ENCODE measurements at places on chromosomes 5 and 9. TPM values are rescaled to one million over a fixed set of nuclear protein-coding genes. Genes with fewer than 3 reads are reported as not detected.
A peak's percentile ranks its signal among the peaks of the same experiment; 100 is the strongest.

DNA sequence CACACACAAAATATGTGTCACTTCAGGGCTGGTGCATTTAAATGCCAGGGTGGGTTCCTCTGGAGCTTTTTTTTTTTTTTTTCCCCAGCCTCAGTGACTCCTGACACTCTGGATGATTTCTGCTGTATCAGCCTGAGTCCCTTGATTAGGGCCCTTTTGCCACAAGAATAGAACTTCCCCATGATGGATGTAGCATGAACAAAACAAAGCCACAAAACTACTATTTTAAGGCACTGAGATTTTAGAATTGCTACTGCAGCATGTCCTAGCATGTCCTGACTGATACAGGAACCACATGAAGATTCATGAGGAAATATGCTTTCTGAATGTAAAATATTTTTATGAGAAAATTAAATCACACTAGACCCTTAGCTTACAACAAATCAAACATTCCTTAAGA lies 13.9 kb upstream of the ADGRD2 start:
- DNase-seq: no peak

- DNase-seq: peak; percentile 81
Measured at GRCh38 chr5:173581408-173582215, 34.8 kb downstream of the BOD1 start.

DNA sequence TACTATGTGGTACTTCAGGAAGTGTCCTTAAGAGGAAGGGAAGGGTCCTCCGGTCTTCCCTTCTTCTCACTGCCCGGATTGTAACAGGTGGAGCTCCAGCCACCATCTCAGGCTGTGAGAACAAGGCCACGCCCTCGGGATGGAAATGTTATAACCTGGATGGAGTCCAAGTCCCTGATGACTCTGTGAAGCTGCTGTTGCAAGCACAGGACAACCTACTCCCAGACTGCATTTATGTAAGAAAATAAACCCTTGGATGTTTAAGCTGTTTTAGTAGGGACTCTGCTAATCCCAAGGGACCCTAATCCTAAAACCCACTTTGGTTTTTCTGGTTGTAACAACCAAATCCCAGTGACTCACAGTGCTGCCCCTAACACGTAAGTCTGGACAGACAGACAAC lies 221.6 kb downstream of the ACTL7B start:
- no peak for DNase-seq

DNA sequence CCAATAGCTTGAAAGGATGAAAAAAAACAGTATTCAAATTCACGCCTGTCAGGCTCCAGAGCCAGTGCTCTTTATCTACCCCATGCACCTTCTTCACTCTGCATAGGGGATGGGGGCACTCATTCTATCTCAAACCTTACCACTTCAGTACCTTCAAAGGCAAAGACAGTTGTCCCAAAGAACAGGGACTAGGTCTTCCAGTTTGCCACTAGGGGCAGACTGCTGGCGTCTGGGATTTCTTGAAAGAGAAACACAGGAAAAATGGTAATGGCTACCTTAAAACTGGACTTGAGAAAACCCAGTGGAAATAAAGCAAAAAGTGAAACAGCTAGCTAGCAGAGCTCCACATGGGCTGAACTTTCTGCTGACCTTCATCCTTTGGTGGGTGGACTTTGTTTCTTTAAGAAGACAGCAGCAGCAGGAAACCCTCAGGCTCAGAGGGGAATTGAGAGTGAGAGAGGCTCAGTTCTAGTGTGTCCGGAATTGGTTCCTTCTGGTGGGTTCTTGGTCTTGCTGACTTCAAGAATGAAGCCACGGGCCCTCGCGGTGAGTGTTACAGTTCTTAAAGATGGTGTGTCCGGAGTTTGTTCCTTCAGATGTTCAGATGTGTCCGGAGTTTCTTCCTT lies 41.0 kb upstream of the SLC36A1 start:
- no peak for DNase-seq

DNA sequence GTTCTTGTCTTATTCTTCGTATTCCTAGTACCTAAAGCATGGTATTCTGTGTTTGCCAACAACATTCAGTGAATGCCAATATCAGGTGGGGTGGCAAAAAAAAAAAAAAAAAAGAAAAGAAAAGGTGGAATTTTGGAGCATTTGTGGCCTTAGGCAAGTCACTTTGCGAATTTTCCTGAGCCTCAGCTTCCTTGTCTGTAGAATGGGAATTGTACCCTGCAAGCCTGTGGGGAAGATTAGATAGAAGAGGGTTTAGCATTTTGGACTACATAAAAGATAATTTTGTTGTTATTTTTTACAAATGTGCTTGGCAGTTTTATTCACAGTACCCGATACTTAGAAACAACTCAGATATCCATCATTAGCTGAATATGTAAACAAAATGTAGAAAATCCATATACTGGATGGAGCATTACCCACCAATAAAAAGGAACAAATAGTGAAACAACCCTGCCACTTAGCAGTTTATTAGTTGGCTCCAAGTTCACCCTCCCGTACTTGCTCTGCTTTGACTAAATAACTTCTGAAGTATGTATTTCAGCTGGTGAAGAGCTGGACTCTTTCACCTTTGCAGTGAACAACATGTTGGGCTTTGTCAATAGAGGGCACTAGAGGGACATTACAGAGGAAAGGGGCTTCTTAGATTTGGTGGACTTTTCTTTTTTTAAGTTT lies 13.6 kb downstream of the UBE2D2 start:
- no peak for DNase-seq

DNA sequence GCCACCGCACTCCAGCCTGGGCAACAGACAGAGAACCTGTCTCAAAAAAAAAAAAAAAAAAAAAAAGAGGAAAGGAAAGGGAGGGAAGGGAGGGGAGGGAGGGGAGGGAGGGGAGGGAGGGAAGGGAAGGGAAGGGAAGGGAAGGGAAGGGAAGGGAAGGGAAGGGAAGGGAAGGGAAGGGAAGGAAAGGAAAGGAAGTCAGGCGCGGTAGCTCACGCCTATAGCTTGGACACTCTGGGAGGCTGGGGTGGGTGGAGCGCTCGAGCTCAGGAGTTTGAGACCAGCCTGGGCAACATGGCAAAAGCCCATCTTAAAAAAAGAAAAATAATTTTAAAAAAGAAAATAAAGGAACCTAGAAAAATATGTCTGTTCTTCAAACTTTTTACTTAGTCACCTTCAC lies 56.0 kb upstream of the CER1 start:
- no peak for DNase-seq

DNA sequence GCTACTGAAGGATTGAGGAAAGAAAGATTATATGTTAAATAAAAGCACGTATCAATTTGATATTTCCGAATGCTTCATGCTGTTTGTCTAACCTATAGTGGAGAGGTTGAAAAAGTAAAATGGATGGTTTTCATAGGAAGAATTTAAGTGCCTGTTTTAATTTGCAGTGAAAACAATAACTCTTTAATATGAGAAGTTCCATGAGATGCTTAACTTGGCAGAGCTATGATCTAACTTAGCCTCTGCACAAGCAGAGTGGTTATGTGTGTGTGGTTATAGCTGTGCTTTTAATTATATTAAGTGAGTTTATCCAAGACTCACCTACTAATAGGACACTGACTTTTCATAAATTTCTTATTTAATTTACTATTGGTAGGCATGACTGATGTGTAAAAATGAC lies 57.4 kb downstream of the AOPEP start:
- no peak for DNase-seq

DNA sequence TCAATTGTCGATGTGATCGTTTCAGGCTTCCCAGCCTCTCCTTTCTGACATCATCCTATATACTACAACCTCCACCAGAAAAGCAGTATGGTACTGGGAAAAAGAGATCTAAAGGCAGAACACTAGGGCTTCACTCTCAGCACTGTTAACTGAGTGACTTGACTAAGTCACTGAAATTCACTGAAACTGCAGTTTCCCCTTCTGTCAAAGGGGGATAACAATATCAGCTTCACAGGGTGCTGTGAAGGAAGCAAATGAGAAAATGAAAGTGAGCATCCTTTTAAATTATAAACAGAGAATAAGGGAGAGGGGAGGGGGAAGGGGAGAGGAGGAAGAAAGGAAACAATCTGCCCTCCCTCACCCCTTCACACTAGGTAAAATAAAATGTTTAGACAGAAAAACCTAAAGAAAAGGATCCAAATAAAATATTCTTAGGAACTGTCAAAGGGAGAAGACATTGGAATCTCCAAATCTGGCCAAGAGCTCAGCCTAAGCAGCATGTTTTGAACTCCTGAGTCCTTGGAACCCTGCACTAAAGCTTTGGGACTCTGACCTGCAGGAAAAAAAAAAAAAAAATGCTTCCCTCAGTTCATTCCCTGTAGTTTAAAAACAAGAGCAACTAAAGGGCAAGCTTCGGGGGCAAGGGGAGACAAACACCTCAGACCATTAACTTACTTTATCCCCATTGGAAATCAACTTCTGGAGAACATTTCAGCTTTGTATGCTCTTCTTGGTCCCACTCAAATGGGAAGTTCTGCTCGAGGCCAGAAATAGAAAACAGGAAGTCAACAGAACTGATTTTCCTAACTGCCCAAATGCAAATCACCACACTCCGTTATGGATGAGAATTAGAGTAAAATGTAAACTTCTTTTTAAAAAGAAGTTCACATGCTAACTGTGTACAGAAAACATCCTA lies 178.3 kb downstream of the DEPDC1B start:
- DNase-seq: no peak

- DNase-seq: no peak
Measured at GRCh38 chr5:139961435-139962157, 81.5 kb downstream of the NRG2 start.

GRCh38 chr5:7078901-7079300 lies 317.0 kb upstream of the ADCY2 start:
- peak; percentile 9 for DNase-seq

DNA sequence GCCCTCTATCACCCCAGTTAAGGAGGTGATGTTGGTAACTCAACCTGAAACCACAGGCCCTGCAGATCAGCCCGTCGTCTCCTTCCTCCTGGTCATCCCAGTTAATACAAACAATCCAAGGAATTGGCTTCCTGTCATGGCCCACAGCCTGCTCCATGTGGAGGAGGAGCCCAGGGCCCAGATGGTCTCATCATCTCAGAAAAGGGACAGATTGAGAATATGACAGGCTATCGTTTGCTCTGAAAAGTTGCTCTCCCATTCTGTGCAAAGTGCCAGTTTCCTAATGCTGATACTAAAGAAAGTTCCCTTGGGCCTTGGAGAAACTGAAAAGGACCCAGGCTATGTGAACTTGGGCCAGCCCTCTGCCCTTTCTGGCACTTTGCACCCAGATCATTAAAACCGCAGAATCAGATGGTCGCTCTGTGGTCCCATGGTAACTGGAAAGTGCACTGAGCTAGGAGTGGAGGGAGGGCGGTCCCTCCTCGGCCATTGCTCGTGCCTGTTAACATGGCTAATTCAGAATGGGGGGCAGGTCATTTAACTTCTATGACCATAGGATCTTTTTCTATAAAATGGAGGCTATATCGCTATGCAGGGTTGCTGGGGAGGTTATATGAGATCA lies 675 bp upstream of the SPAAR start:
- no peak for DNase-seq

DNA sequence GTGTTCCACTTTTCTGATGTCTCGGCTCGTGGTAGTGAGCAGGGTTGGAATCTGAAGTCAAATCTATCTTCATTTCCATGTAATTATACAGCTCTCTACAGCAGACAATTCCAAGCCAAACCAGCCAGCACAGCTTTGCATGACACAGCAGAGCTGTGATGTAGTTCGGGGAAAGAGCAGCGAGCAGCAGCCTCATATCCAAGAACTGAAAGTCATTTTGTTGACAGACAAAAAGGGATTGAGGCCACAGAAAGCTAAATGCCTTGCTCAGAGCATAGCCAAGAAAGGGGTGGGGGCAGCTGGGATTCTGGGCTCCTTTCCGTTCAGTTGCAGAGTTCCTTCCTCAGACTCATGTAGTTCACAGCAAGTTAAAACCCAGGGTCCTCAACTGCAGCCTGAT lies 32.1 kb downstream of the LCP2 start:
- no peak for DNase-seq

DNA sequence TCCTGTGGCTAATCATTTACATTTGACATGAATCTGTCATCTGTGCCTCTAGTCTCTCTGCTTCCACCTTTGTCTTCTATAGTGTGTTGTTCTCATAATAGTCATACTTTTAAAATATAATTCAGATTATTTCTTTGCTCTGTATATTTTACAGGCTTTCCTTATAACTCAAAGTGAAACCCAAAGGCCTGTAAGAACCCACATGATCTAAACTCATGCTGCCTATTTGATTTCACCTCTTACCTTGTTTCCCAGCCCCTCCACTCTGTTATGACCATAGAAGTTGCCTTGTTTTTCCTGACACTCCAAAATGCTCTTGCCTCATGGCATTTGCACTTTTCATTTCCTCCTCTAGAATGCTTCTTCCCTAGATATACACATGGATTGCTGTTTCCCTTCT lies 74.2 kb downstream of the COMMD10 start:
- no peak for DNase-seq

- DNase-seq: no peak
Measured at GRCh38 chr5:35285011-35285410, 54.7 kb upstream of the PRLR start.

DNA sequence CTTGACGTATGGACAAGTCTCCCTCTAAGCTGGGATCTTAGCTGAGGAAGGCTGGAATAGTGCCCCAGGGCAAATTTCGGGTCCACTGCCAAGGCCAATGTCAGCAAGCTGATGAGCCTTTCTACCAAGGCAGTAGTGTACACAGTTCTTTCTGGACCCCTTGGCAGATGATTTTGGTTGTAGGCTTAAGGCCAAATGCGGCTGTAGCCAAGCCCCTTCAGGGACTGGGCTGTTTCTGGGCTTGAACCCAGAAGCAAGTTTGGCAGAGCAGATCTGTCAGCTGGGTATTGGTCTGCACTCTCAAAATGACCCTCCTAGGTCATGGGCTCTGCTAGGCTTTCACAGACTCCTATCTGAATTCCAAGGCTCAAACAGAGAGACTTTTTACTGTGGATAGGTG lies 121.6 kb downstream of the ADAMTSL1 start:
- no peak for DNase-seq

DNA sequence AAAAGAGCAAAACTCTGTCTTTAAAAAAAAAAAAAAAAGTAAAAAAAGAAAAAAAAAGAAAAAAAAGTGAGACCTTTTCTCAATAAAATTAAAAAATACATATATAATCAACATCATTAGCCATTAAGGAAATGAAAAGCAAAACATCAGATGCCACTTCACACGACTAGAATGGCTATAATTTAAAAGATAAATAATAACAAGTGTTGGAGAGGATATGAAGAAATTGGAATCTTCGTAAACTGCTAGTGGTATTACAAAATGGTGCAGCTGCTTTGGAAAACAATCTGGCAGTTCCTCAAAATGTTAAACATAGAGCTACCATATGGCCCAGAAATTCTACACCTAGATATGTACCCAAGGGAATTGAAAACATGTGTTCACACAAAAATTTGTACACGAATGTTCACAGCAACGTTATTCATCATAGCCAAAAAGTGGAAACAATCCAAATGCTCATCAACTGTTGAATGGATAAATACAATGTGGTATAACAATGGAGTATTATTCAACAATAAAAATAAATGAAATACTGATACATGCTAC lies 45.3 kb upstream of the SIL1 start:
- no peak for DNase-seq

- no peak for DNase-seq
Measured at GRCh38 chr5:143140492-143141203, 262.8 kb downstream of the NR3C1 start.

HEMGN gene
- total RNA-seq: not detected

PRR7 gene
- total RNA-seq: 19.0 TPM

NKD2 gene
- 20.6 TPM for total RNA-seq

C1QTNF2 gene
- total RNA-seq: 0.42 TPM

PCDHGB6 gene
- total RNA-seq: 53.7 TPM

TOR1A gene
- 40.5 TPM for total RNA-seq

SMIM32 gene
- total RNA-seq: 0.18 TPM

IL4 gene
- total RNA-seq: not detected

PALM2AKAP2 gene
- total RNA-seq: 5.6 TPM

MPDZ gene
- total RNA-seq: 76.1 TPM

ADGRD2 gene
- not detected for total RNA-seq

RNF130 gene
- total RNA-seq: 116 TPM

KIF4B gene
- total RNA-seq: not detected
